ENCODE measurements at places on chromosomes 3 and 15.

- no peak for DNase-seq
Observed at GRCh38 chr3:52429031-52429430, 15.9 kb downstream of the SEMA3G start.

DNA sequence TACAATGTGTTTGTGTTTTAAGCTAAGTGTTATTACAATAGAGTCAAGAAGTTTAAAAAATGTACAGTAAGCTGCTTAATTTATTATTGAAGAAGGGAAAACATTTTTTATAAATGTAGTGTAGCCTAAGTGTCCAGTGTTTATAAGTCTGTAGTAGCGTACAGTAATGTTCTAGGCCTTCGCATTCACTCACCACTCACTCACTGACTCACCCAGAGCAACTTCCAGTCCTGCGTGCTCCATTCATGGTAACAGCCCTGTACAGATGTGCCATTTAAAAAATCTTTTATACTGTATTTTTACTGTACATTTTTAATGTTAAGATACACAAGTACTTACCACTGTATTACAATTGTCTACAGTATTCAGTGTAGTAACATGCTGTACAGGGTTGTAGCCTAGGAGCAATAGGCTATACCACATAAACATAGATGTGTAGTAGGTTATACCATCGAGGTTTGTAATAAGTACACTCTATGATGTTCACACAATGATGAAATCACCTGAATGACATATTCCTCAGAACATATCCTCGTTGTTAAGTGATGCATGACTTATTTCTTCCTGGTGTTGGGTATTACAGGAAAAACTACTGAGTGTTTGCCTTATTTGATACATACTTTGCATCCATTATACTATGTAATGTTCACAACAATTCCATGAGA lies 156.6 kb upstream of the NUDT16 start:
- no peak for DNase-seq

DNA sequence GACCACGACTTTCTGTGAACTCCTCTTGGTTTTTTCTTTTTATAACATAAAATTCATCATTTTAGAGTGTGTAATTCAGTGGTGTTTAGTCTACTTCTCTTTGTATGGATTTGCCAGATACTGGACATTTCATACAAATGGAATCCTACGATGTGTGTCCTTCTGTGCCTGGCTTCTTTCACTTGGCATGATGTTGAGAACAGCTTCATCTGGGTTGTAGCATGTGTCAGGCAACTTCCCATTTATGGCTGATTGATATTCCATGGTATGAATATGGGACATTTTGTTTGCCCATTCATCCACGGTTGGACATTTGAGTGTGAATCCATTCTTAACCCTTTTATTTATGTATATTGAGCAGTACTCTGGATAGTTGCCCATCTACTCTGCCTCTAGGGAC lies 82.7 kb upstream of the KLF13 start:
- DNase-seq, result no peak

DNA sequence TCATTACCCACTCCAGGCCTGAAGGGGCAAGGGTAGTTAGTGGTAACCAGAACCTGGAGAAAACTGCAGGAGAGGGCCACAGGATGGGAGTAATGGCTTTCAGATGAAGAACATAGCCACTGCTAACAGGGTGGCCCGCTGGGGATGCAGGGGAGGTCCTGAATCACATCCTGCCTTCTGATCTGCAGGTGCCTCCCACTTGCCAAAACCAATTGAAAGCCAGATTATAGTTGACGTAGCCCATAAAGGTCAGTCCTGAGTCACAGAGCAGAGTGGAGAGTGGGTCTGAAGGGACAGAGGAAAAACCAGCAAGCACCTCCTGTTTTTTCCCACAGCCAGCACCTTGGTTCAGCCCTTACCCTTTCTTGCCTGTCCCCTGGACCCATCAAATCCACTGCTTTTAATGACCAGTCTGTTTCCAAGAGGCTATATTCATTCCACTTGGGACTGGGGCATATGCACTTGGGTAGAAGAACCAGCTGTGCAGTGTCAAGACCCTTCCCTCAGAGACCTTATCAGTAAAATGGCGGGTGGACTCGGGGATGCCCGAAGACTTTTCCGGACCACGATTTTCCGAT lies 646 bp upstream of the SLC35G2 start:
- DNase-seq, result peak; percentile 33

DNA sequence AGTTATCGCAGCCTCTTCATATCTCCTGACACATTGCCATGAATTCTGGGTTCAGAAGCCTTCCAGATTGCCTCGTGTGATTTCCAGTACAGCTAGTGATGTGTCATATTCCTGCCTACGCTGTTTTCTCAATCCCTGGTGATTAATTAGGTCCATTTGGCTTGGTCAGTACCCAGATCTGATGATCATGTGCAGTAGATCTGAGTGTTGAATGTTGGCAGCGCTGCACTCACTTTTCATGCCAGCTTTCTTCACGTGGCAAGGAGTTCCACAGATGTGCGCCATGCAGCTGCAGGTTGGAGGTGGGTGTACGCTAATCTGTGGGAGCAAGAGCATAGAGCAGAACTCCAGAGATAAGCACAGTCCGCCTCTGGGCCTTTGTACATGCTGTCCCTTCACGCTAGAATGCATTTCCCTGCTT lies 86.9 kb upstream of the COL6A5 start:
- no peak for DNase-seq

- no peak for DNase-seq
Observed at GRCh38 chr15:80217327-80217900, 34.6 kb downstream of the CTXND1 start.

- no peak for DNase-seq
Observed at GRCh38 chr3:126058666-126059065, 25.3 kb downstream of the SLC41A3 start.

GRCh38 chr3:175346573-175347356 lies 487.6 kb downstream of the NAALADL2 start:
- DNase-seq, result no peak

DNA sequence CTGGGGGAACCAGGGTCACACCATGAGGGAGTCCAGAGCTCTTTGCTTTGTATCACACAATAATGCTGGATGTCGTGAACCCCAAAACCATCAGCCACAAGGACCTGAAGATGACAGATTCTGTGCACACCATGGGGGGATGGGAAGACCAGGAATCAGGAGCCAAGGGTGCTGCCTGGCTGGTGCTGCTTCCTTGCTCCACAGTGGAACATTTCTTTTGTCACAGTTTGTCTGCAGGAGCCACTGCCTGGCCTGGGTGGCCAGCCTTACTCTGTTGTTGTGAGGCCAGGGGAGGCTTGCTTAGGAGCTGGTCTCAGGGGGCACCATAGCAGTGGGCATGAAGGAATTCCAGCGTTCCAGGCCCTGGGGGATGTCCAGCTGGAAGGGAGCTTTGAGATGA lies 6.5 kb upstream of the TGM5 start:
- no peak for DNase-seq

GRCh38 chr3:42192334-42193200 lies 73.4 kb downstream of the CCK start:
- DNase-seq, result no peak

DNA sequence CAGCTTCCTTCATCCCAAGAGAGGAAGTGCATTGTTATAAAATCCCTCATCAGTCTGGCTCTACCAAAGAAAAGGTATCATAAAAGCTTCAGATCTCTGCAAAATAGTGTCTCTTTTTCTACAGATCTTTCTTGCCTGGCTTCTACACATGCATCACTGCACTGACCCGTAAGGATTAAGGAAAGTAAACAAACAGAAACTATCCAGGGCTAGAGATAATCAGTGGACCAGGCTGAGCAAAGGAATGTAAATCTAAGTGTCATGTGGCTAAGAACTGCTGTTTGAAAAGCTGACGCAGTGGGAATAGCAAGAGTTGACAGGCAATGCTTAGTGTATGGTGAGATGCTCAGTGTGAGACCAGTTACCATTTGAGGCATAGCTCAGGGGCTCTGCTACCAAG lies 339.7 kb downstream of the IL5RA start:
- no peak for DNase-seq

GRCh38 chr3:150697646-150698045 lies 6.1 kb downstream of the ERICH6 start:
- no peak for DNase-seq

- no peak for DNase-seq
Observed at GRCh38 chr3:11434563-11435096, 162.4 kb downstream of the ATG7 start.

- no peak for DNase-seq
Observed at GRCh38 chr3:86788371-86788770, 202.6 kb downstream of the VGLL3 start.

- no peak for DNase-seq
Observed at GRCh38 chr15:41231422-41232226, 556 bp downstream of the CHP1 start.

- no peak for DNase-seq
Observed at GRCh38 chr3:100067589-100067988, 46.7 kb downstream of the FILIP1L start.

Measured in stimulated activated CD4-positive, alpha-beta T cell treated with anti-CD3 and anti-CD28 coated beads, Interleukin-4, amount 100 ng/mL, for 24 hours (primary cell).